ENCODE measurements at places on chromosomes 16 and 17. TPM values are rescaled to one million over a fixed set of nuclear protein-coding genes. Genes with fewer than 3 reads are reported as not detected.

SGCA gene
- not detected for total RNA-seq

PCTP gene
- total RNA-seq = 26.0 TPM

HS3ST4 gene
- 0.13 TPM for total RNA-seq

NPW gene
- 1.3 TPM for total RNA-seq

C16orf96 gene
- total RNA-seq = not detected

DNA sequence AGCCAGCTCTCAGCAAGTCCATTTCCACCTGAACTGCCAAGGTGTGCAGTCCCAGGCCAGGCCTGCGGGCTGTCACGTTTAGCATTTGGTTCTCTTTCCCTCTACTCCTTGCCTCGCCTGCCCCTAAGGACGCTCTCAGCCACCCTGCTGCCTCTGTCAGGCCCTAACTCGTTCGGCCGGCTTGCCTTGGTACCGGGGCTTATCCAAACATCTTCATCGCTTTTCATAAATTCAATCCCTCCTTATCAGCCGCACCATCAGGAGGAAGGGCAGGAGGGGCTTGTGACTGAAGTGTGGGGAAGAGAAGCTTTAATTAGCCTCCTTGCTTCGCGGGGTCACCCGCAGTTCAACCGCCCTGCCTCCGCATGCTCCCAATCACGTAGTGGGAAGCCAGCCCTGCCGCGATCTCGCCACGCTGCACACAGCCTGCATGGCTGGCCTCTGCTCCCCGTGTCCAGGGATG, 231.1 kb downstream of the SOX9 start:
- DNase-seq = no peak

- DNase-seq = peak; percentile 74
Observed at GRCh38 chr16:5071681-5072333, at the start of gene ALG1. Gene ALG1, plus strand, starts transcription at chr16:5071843. Its CDS starts 7 bp downstream, at chr16:5071850.

GRCh38 chr17:33137426-33137825, 145.8 kb downstream of the SPACA3 start:
- DNase-seq = no peak

- no peak for DNase-seq
Observed at GRCh38 chr16:49179714-49180330, 101.8 kb downstream of the CBLN1 start.

- DNase-seq = no peak
Observed at GRCh38 chr16:58862334-58863021, 128.4 kb upstream of the GOT2 start.

DNA sequence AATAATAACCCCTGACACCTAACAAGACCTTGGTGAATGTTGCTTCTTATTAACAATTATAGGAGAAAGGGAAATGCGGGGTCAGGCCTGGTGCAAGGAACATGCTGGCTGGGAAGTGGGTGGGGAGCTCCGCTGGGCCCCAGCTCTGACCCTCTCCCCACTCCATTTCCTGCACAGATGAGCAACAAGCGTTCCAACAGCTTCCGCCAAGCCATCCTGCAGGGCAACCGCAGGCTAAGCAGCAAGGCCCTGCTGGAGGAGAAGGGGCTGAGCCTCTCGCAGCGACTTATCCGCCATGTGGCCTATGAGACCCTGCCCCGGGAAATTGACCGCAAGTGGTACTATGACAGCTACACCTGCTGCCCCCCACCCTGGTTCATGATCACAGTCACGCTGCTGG, 23.0 kb downstream of the RHBDL3 start:
- DNase-seq = peak; percentile 49

DNA sequence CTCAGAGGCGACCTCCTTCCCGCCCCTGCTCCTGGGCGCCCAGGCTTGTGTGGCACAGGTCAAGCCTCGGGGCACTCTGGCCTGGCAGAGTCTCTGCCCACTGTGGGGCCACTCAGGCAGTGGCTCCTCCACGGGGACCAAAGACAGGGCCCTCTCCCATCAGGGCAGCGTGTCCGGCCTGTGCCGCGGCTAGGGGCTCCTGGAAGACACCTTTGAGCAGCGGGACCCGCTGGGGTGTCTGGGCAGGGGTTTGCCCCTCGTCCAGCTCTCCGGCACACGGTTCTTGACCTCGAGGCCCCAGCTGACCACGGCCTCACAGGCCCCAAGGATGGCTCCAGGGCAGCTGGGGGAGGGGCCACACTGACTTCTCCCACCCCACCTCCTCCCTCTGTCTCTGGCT, 24.7 kb upstream of the SSTR5 start:
- DNase-seq = no peak

- peak; percentile 72 for DNase-seq
Observed at GRCh38 chr17:42548070-42548837, 4.5 kb upstream of the HSD17B1 start.

DNA sequence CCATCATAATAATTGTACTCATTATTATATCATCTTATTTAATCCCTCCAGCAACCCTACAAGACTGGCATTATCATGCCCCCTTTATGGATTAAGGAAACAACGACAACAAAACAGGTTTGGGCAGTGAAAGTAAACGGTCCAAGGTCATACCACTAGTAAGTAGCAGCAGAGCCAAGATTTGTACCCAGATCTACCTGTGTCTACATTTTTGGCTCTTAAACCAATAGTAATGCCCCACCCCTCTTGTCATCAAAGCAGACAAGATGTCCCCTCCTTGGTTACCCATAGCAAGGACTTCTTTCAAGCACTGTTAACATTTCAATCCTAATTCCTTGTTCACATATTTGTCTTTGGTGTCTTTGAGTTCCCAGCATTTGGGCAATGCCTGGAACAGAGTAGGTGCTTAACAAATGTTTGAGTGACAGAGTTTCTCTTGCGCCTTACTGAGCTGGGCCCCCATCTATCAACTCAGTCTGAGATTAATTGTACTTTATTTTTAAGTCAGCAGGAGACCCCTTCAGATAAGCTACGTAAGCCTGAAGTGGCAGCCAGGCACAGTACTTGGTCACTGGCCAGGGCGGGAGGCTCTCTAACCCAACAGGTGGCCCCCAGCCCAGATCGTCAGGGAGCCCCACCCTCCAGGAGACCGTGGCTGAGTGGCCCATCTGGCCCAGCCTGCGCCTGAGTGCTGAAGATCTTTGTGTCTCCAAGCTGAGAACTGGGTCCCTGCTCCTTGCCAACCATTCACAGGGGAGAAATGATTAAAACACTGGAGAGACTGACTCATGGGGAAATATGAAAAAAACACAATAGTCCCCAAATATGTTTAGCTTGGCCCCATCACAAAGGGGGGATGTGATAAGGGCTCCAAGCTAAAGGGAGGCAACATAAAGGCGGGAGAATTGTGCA, 75.8 kb downstream of the AXIN2 start:
- DNase-seq = peak; percentile 37
